Fibroblast of gingiva (primary cell): ENCODE measurements at places on chromosomes 12 and 14.

DNA sequence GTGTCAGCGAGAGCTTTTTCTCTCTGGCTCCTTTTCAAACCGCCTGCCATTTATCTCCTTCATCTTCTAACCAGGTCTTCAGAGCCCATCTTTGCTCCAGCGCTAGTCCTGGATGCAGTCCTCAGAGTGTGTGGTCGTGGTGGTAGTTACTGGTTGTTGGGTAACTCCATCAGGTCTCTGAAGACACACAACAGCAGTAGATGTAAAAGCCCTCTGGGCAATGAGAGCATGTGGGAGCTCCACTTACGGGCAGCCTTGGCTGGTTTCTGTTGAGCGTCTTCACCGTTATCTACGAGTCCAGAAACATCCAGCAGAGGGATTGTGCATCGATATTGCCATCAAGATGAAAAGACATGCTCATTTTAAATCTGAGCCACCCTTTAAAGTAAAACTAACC lies 61.2 kb downstream of the FBXL14 start:
- DNase-seq, result peak; percentile 62

DNA sequence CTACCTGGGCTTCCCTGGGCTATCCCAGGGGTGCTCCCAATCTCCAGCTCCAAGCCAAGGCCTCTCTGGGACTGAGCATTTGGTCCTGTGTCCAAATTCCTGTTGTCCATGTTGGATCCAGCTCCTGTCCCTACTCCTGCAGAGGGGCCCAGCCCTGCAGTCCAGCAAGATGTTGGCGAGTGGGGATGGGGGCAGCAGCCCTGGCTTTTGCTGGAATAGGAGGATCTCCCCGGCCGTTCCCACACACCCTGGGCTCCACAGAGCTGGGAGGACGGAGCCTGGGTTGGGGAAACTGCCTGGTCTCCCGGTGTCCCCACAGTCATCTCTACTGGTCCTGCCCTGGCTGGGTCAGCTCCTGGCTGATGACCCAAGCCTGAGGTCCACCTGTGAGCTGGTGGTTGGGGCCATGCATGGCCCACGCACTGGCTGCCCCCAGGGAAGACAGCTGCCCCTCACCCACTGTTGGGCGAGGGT lies 219.6 kb upstream of the C14orf180 start:
- DNase-seq, result no peak

DNA sequence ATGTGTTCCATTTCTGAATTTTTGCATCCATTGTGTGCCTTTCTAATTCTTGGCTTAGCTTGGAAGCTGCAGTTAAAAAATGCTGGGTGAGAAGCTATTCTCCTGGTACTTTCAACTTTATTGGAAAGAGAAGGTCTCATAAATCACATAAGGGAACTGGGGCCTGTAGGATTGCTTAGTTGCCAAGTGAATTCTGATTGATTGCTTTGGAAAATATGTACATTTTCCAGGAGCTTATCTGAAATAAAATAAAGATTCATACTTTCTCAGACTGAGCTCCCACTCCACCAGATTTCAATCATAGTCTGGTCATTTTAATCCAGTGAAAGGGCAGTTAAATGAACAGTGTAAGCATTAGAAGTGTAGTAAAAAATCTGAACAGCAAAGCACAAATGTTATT lies 50.0 kb upstream of the PRICKLE1 start:
- DNase-seq, result no peak

DNA sequence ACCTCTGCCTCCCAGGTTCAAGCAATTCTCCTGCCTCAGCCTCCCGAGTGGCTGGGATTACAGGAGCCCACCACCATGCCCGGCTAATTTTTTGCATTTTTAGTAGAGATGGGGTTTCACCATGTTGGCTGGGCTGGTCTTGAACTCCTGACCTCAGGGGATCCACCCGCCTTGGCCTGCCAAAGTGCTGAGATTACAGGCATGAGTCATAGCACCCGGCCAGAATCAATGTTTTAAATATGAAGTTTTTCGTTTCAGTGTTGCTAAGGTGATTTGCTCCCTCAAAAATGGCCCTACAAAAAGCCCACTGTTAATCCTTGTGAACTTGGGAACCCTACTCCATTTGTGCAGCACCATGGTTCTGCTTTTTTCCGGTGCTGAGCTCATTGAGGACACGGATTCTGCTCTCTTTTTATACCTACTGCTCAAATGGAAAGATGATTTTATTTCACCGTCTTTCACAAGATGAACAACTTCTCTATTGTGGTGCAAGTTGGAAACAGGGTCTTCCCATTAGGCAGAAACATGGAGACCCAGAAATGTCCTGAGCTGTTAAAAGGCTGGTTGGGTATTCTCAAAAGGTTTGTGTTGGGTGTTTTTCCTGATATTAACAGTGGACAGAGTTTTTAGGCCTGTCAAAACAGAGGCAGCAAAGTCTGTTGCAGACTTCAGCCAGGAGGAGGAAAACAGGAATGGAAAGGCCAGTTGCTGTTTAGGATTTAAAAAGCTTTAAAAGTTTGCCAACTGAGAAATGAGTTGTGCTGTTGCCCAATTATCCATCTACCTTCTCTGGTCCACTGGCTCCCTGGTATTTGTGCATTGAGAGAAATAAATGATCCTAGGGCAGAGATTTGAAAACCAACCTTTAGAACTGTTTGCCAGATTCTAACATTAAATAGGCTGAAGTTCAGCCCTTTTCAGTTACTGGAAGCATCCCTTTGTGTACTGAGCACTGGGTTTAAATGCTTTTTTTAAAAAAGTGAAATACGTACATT lies 85.8 kb downstream of the ATP23 start:
- peak; percentile 75 for DNase-seq

- DNase-seq, result no peak
Observed at GRCh38 chr12:132948146-132949066, 7.7 kb downstream of the ZNF605 start.

- DNase-seq, result no peak
Observed at GRCh38 chr14:69827560-69827959, 30.5 kb upstream of the SLC10A1 start.
